Hematopoietic multipotent progenitor cell treated with erythropoietin and hydrocortisone succinate and interleukin-3 and kit ligand, for 8 days (in vitro differentiated cells): ENCODE measurements at places on chromosomes 3 and 15.

DNA sequence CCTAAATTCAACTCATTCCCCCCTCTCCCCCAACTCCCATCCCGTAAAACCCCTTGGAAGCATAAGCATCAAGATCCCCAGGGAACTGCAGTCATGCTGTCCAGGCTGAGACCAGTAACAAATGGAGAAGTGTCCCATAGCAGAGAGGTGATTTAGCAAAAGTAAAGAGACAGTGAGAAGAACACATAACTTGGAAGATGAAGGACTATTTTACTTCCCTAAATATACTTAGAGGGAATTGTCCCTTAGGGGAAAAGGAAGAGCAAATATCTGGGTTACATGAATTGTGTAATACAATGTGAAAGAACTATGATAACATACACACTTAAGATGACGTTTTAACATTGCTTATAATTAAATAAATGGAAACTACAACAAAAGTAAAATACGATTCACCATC lies 61.6 kb upstream of the LRRFIP2 start:
- no peak for DNase-seq

GRCh38 chr3:120435621-120436020 lies 15.2 kb downstream of the FSTL1 start:
- DNase-seq, result no peak

DNA sequence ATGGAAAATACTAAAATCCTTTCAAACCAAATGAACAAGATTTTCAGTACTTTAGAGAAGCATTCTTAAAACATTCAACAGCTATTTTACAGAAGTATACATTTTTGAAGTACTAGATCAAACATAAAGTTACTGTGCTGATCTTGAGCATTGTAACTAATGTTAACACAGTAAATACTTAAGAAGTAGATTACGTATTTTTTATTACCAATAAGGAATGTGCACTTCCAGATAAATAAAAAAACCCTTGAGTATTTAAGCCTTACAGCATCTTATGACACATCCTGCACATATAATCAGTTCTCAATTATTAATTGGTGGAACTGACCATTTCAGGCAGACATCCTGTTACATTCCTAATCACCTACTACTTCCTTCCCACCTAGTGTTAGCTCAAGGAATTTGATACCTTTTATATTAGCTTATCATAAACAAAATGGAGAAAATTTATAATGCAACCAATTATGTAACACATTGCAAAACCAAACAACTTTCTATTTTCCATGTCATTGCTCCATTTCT lies 32.8 kb downstream of the COPS2 start:
- DNase-seq, result no peak

- no peak for DNase-seq
Observed at GRCh38 chr3:179769411-179770247, 116.8 kb downstream of the USP13 start.

DNA sequence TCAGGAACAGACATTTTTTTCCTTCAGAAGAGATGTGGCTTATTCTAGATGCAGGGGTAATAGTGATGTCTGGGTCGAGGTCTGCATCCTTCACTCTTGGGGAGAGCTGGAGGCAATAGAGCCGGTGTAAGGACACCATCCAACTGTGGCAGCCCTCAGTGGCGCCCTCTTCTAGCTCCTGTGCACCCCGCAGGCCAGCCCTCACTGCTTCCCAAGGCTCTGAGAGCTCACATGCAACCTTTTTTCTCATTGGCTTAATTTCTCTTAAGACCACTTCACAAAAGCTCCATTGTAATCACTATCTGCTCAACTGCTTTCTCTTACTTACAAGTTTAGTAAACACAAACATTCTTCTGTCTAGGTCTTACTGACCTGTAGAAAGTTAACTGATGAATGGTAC lies 3.9 kb upstream of the VPS8 start:
- DNase-seq, result peak; percentile 23

- DNase-seq, result peak; percentile 88
Observed at GRCh38 chr15:62453375-62453774, 288.3 kb upstream of the C2CD4B start.
